ENCODE measurements at places on chromosomes 1 and 21.
A peak's percentile ranks its signal among the peaks of the same experiment; 100 is the strongest.

DNA sequence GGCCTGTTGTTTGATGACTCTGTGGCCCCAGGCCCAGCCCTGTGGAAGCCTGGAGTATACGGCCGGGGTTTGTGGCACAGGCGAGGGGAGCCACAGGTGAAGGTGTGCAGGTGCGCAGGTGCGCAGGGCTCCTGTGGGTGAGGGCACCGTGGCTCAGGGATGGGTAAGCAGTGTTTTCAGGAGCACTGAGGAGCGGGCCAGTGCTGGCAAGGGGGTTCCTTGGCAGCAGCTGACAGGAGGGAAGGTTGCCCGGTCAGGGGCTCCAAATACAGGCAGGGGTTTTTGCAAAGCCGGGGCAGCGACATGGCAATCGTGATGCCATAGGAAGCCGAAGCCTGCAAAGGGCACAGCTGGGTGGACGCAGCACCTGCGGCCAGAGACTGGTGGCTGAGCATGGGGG lies 20.7 kb downstream of the AGPAT3 start:
- DNase-seq = no peak

- DNase-seq = peak; percentile 91
These were observed at the start of gene IL20 for GRCh38 chr1:206864939-206865671. Gene IL20 (plus strand): TSS chr1:206865623. CDS start chr1:206865853, 230 bp downstream.

DNA sequence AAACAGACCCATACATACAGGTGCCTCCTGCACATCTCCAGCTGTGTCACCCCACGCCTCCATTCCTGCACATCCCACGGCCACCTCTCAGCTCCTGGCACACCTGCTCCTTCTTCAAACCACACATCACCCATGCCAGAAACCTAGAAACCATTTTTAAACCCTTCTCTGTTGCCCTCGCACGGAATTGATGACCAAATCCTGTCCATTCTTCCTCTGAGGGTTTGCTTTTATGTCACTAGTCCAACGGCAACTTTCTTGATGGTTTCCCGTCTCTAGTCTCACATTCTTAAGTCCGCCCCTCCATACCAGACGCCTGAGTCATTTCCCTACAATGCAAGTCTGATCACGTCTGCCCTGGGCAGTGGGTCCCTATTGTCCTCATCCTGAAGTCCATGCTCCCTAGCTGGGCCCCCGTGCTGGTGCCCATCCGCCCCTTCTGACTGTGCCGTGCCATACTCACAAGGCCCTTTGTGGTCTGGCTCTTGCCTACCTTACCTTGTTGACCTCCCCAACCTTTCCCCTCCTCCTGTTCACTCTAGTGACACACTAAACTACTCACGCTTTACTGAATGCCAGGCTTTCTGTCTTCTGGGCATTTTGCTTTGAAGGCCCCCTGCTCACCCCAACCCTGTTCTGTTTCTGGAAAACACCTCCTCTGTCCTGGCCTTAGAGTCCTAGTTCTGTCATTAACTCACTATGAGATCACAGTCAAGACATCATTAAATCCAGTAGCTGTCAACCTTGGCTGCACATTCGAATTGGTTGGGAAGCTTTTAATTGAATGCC lies 17.6 kb downstream of the SLC2A1 start:
- peak; percentile 95 for DNase-seq

DNA sequence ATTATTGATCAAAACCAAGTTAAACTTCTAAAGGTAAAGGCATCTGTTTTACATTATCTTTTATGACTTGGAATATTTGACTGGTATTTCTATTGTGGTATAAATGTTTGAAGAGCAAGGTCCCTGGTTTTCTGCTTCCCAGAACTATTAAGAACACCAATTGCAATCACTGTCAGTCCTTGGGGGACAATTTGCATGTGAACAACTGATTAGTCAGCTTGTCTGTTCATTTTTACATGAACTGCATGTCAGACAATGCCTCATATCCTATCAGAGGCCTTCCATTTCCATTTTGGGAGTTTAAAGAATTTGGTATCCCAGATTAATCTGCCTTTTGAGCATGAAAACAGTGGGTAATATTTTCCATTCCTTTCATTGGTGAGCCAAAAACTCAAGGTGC lies 654.9 kb upstream of the USP24 start:
- DNase-seq = no peak

DNA sequence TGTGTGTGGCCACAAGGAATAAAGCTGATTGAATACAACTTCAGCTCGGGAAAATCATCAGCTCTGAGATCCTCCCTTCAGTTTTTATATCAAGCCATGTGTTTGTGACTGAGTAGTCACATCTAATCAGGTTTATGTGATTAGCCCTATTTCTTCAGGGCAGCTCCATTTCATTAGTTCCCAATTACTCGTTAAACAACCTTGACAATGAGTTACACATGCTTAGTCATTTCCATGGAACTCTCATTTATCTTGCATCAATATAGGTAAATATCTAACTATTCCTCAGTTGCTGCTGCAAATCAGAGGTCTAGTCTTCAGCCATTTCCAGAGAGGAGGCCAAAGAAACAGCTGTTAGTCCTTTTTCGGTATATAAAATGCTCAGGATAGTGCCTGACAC lies 16.3 kb downstream of the CRB1 start:
- DNase-seq = no peak

DNA sequence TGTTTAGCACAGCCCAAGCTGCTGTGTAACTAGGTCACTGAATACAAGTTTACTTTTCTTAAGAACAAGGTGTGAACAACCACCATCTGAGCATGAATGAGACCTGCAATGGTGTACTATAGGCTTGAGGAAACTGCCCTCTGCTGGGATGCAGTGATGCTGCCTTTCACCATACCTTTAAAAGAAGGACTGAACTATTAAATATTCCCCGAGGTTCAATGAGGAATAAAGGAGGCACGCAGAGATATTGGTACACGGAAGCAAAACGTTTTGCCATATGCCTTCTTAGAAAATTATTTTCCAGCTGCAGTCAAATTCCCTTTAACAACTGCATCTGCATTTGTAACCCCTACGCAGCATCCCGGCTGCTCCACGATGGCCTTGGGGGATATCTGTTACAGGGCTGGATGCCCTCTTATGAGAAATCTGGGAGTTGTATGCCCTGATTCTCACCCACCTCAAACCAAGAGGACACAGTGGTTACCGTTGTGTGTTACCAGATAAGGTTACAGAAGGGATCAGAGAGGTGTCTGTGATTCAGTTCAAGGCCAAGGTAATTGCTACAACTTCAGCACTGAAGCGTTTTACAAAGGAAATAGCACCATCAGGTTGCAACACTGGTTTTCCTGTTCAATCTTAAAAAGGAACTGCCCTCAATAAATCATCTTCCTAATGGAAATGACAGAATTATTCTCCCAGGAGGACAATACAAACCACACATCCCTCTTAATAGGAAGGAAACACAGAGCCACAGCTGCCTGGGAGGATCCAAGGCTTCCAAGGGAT lies 470.5 kb downstream of the LTN1 start:
- DNase-seq = peak; percentile 71

- no peak for DNase-seq
These were observed 85.1 kb upstream of the RHOU start for GRCh38 chr1:228650141-228650540.

DNA sequence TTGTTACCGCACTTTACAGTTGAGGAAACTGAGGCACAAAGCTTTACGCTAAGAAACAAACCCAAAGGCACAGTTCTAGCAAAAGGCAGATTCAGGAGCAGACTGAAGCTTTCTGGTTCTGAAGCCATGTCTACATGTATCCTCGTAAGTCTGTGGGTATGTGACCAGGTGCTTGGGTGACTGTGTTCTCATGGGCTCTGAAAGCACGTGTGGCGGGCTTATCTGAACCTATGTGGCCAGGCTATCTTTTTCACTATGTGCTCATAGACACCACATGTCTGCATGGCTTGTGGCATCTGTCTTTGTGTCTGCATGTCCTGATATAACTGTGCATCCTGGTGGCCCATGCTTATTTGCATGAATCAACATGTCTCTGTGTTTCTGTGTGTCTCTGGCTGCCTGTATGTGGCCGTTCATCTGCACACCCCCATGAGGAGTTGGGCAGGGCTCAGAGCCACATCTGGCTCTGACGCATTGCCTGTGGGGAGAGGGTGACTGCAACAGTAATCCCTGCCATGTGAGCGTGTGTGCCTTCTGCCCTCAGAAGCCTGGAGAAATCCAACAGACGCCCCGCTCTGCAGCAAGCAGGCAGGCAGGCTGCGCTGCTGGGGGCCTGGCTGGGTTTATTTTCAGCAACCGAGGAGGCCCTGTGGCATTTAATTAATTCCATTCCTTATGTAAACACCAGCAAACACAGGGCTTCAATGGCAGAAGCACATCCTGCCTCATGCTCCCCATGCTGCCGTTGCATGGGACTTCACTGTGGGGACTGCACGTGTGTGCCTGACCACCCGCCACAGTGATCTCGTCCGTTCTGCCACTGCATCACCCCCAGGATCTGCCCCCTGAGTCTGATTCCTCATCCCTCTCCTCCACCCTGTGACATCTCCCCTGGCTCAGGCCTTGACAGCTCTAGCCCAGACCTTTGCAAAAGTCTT lies 115.4 kb downstream of the TRABD2B start:
- DNase-seq = peak; percentile 59

GRCh38 chr1:65289449-65289848 lies 19.9 kb upstream of the DNAJC6 start:
- DNase-seq = no peak

DNA sequence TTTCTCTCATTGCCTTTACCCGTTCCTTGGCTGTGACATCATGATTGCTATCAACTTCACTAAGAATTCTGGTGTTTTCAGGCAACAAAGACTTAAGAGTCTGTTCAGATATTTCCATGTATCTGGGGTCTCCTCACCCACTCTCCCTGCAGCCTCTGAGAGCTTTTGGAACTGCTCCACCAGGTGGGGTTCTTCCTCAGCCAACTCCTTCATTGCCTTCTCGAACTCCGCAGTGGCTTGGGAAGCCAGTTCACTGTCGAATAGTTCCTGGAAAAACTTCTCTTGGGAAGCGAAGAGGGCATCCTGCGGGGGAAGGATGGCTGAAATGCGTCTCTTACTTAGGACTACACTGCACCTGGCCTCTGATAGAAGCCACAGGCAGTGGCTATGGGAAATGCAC lies 2.1 kb downstream of the PEX19 start:
- DNase-seq = no peak

GRCh38 chr1:112675728-112676381 lies 1.4 kb downstream of the MOV10 start:
- no peak for DNase-seq

DNA sequence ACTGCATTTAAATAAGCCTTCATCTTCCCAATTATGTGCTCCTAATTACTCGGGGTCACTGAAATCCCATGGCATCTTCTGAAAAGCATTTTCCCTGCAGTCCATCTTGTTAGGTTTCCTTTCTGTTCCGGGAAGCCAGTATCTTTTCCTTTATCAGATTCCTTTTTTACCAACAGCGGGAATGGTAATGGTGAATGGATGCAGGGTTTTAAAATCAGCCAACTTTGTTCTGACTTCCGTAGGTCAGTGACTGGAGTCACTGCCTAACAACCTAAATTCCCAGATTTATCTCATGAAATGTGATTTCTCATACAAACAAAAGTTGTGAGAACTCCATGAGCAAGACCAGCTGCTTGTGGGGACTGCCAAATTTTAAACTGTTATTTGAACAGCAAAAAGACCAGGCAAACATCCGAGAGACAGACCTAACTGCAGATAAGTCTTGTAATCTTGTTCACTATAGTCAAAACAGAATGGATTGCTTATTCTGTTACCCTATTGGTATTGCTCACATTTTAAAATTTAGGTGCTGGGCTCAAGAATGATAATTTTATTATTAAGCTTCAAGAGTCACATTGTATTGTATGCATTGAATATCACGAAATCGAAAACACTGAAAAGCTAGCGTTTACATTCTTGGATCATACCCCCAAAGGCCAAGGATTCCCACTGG lies 1.2 kb upstream of the RWDD3 start:
- DNase-seq = peak; percentile 15
